ENCODE measurements at places on chromosomes 6 and 20.

DNA sequence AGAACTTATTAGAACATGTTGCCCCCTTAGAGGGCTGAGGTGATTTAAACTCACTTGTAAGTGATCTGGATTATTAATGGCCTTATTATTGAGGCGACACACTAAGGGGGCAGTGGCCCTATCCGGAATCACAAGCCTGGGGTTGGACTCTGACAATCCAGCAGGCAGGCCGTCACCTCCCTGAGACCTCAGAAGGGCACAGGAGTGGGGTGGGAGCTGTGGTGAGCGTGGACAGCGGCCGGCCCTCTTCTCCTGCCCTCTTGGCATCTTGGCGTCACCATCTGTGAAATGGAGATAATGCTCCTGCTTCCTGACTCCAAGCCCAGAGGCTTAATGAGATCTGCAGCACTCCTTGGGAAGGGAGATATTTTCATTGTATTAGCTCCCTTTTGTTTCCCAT is 15.6 kb upstream of the UQCC2 start:
- DNase-seq, result no peak

DNA sequence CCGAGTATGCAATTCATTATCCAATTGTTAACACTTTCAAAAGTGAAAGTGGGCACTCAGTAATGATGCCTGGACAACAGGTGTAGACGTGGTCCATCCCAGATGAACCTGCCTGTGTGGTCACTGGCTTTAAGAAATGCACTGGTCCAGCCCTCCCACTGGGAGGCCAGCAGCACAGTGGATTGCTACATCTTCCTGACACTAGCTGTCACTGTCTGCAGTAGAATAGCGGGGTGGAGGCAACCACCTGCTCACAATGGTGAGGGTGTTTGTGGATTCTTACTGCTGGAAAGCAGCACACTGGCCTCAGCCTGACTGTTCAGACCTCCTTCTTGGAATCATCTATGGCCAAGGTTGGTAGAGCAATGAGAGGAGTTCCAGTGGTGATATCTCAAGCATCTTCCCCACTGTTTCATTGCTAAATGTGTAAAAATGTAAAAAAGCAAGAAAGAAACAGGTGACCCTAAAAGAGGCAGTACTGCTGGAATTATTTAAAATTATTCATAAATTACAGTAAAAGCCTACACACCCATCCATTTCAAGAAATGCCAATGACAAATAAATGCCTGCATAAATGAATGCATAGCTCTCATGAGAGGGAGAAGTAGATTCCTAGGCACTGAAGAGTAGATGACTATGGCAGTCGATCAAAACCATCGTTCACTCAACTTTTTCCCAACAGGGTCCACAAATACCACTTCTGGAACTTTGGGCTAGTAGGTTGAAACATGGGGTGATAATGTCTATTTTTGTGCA is 228.0 kb upstream of the PLN start:
- no peak for DNase-seq

DNA sequence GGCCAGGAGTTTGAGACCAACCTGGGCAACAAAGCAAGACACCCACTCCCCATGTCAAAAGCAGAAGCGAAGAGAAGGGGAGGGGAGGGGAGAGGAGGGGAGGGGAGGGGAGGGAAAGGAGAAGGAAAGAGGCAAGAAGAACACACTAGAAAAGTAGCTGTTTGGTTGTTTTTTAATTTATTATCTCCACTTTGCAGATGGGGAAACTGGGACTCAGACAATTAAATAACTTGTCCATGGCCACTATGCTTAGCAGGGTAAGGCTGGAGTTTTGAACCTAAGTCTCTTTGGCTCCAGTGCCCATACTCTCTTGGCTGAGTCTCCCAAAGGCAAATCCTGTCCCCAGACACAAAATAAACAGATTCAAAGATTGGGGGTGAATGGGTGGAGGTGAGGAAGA is 12.4 kb upstream of the GHRH start:
- no peak for DNase-seq

GRCh38 chr6:155854787-155855186 is 399.1 kb upstream of the NOX3 start:
- no peak for DNase-seq

GRCh38 chr20:54642864-54643667 is 167.7 kb downstream of the DOK5 start:
- DNase-seq, result no peak

DNA sequence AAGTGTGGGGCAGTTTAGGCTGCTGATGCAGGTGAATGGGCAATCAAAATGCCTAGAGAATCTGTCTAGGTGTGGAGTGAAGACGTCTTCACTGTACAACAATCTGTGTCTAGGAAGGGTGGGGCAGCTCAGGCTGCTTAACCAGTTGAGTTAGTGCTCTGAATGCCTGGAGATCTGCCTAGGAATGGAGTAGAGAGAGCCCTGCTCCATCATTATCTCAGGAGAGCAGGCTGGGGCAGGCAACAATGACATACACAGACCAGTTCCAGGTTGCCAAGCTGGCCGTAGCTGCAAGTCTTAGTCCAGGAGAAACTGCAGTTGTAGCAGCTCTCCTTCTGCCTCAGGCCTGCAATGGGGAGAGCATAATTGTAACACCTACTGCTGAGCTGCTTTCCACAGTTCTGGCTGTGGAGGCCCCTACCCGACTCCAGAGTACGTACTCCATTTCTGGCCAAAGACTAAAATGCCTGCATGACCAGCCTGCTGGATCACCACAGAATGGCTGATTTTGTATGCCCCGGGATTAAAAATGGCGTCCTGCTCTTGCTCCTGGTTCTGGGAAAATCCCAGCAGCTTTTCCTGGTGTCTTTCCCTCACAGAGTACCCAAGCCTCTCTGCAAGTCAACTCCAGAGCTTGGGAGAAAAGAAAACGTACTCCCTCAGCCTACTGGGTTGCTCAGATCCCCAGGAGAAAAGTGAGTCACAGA is 545.4 kb downstream of the ADGRB3 start:
- no peak for DNase-seq

DNA sequence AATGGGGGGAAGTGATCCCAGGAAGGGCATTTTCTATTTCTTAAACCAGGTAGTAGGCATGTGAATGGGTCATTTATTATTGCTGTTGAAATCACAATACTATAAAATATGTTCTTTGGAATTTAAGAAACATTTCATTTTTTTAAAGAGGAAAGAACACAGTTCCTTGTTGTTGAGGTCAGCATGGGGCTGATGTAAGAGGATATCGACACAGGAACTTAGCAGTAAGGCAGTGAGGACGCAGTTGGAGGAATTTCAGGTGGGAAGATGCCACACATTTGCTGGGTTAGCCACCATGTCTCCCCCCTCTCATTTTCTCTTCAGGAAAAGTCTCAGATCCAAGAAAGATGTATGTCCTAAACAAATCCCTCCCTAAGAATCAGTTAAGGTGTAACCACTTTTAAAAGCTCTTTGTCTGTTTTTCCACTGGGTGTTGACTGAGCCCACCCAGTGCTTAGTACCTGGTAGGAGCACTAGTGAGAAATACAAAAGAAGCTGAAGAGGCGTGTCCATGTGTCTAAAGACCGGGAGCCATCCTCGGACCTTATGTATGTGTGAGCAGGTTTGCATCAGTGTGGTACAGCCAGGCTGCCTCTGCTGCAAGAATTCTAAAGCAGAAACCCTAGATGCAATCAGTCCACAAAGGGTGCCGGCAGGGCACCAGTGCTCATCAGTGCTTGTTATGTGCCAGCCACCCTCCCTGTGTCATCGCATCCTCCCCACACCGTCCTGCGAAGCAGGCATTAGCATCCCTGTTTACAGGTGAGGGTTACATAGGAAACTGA is 98.9 kb downstream of the TCP11 start:
- DNase-seq, result no peak

DNA sequence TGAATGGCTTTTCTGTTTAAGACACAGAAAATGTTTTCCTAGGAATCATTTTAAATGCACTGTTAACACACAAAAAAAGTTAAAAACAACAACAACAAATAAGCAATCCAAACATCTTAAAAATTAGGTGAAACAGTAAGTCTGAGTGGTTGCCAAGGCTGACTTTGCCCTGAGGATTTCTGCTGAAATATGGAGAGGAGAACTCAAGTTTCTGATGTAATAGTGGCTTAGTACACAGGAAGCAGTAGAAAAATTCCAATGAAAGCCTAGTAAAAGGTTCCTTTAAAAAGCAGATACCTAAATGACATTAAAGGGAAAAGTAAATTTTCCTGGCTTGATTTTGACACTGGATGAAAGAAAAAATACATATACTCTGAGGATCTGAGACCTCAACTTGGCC is 184.2 kb downstream of the EPM2A start:
- DNase-seq, result no peak

- DNase-seq, result no peak
These were observed 24.6 kb downstream of the PMEPA1 start for GRCh38 chr20:57685146-57685758.

GRCh38 chr6:167232356-167232755 is 58.8 kb upstream of the UNC93A start:
- no peak for DNase-seq

DNA sequence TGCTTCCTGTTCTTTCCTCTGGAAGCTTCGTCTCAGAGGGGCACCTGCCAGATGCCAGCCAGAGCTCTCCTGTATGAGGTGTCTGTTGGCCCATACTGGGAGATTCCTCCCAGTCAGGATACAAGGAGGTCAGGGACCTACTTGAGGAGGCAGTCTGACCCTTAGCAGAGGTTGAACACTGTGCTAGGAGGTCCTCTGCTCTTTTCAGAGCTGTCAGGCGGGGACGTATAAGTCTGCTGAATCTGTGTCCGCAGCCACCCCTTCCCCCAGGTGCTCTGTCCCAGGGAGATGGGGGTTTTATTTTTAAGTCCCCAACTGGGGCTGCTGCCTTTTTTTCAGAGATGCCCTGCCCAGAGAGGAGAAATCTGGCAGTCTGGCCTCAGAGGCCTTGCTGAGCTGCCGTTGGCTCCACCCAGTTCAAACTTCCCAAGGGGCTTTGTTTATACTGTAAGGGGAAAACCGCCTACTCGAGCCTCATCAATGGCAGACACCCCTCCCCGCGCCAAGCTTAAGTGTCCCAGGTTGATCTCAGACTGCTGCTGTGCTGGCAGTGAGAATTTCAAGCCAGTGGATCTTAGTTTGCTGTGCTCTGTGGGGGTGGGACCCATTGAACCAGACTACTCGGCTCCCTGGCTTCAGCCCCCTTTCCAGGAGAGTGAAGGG is 326.7 kb downstream of the BCKDHB start:
- no peak for DNase-seq

GRCh38 chr6:36118550-36119107 is 11.7 kb upstream of the MAPK13 start:
- peak; percentile 55 for DNase-seq

GRCh38 chr6:56759521-56759920 is 116.8 kb upstream of the DST start:
- DNase-seq, result no peak

DNA sequence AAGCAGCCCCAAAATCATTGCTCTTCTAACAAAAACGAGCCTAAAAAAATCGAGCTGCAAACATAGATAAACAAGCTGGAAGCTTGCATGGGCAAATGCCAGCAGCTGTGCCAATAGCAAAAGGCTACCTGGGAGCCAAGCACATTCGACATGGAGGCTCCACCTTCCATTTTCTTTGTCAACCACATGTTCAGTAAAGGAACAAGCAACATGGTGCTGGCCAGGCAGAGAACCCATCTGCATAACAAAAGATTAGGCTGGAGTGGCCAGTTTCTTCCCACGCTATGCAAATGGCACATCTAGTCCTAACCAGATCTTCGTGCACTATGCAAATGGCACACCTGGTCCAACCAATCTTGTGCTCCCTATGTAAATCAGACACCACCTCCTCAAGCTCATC is 110.5 kb downstream of the KIF16B start:
- DNase-seq, result no peak

DNA sequence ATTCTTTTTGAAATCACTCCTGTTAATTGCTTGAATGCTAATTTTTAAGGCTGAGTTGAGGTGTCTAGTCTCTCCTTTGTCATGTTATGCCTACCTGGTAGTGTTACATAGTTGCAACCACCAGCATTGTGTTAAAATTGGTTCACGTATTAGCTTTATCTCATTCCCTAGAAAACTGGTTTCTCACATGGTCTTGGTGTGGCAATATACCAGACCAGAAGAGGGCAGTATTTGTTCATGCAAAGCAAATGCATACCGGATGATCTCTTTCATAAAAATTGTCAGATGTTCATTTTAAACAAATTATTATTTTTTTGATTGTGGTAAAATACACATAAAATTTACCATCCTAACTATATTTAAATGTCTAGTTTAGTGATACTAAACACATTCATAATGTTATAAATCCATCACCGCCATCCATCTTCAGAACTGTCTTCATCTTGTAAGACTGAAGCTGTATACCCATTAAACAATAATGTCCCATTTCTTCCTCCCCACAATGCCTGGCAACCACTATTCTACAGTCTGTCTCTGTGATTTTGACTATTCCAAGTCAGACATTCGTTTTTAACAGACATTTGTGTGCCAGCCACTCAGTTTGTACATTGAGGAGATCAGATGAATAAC is 92.8 kb downstream of the ATRN start:
- no peak for DNase-seq

GRCh38 chr20:1567392-1568162 is 10.1 kb upstream of the SIRPD start:
- no peak for DNase-seq

GRCh38 chr20:38888059-38888831 is 38.0 kb upstream of the FAM83D start:
- no peak for DNase-seq

DNA sequence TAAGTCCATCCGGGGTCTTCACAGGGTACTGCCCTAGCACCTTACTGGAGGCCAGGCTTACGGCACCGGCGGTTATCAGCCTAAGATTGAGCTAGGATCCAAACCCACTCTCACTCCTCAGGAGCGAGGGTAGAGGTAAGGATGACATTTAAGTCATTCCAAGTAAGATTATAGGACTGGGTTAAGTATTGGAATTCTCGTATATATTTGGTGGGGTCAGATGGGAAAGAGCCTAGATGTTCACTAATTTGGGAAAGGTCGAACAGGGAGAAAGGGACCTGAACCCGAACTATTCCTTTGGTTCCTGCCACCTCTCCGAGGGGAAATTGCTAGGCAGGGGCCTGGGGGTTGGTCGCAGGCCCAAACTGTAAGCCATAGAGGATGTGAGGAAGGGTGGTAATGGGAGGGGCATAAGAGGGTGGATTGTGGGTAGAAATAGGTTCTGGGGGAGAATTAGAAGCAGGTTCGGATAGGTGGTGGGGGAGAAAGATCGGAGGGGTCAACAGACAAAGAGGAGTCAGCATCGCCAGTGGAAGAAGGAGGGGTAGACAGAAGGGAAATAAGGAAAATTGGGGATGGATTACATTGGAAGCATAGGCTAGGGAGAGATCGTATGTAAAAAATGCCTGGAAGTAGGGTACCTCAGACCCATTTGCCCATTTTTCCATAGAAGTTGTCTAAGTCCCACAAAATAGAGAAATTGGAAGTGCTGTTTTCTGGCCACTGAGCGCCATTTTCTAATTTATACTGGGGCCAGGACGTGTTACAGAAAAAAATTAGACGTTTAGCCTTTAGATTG is 747.1 kb upstream of the ADGRB3 start:
- DNase-seq, result no peak

- no peak for DNase-seq
These were observed 31.9 kb upstream of the FABP7 start for GRCh38 chr6:122747573-122747972.

DNA sequence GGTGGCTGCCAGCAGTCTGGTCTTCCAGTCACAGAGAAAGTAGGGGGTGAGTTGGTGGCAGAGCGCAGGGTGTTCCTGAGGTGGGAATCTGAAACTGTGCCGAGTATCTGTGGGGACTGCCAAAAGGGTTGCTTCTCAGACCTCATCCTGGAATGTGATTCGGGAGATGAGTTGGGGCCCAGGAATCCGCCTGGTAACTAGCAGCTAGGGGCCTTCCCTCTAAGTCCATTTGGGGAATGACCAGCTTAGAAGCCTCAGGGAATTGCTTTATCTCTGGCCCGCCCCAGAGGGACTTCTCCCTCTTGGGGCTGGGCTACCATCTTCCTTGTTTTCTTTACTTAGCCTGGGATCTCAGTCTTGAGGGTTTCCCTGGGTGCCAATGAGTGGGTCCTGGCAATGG is 49.6 kb downstream of the MOCS1 start:
- no peak for DNase-seq

Measured in stimulated activated CD8-positive, alpha-beta memory T cell treated with anti-CD3 and anti-CD28 coated beads, Interleukin-2, amount 100 ng/mL, for 48 hours (primary cell).